ENCODE measurements at places on chromosomes 4 and X.

DNA sequence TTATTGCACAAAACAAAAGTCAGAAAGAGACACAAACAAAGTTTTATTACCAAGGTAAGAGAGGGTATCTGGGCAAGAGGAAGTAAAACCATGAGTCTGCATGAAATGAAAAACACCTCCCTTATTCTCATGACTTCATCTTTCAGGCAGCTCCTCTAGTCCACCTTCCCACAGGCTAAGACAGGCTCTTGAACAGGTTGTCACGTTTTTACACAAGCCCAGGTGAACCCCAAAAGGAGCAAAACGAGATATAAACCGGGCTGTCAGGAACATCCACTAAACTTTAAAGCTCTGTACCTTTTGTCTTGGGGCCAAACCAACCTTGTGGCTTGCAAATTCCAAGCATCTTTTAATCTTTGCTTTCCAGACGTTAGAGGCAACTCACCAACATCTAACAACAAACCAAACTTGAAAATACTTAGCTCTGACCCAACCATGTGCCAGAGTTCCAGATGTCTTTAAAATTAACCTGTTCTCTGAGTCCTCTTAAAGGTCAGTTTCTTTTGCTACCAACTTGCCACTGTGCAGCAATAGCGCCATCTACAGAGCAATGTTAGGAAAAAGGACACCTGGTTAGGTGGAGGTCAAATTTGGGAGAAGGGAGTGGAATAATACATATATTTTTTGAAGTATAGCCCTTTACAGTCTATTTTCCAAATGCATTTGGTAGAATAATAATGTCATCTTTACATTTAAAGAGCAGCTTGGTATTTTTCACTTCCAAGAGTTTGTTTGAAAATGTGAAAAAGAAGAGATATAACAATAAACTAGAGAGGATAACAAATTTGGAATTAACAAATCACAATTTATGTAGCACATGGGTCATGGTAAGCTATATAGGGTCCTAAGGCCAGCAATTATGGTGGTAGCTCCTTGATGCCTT, 73.1 kb downstream of the QRFPR start:
- DNase-seq: peak; percentile 1

DNA sequence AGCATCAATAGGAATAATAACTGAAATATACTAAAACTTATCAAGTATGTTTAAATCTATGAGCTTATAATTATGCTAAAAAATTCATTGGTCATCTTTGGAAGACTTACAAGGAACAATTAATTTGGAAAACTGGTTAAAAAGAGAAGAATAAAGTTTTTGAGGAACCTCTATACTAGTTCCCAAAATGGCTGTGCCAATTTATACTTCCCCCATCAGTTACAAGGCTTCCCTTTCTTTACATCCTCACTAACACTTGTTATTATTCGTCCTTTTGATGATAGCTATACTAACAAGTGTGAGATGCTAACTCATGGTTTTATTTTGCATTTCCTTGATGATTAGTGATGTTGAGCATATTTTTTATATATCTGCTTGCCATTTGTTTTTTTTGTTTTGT, 17.1 kb downstream of the OGT start:
- DNase-seq: no peak

GRCh38 chrX:148976571-148977400, 476.4 kb downstream of the AFF2 start:
- no peak for DNase-seq

- DNase-seq: no peak
Measured at GRCh38 chr4:183362916-183363542, 40.8 kb upstream of the CLDN24 start.

- DNase-seq: no peak
Measured at GRCh38 chrX:76433219-76433618, 5.7 kb downstream of the MAGEE1 start.

DNA sequence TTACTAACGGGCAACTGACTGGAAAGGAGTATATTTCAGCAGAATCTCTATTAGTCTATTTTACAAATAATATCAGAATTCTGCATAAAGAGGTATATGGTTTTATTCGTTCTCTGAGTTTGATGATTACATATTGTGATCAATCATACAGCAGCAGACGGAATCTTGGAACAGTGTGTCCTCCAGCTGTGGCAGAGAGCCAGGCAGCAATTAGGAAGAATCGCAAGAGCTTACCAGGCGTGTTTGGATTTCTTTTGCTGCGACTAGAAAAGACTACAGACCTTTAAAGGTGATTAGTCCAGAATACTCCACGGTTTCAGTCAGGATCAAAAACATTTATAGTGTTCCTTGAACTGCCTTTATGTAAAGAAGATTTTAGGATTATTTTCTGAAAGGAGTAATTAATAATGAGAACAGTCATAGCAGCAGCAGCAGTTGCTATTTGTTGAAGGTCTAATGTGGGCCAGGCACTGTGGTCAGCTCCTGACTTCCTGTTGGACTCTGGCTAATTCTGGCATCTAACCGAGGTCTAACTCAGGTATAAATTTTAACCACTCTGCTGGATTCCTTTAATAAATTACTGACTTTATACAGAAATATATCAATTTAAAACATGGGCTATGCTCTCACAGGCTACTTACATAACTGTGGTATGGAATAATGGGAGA, 225.3 kb upstream of the CXorf66 start:
- DNase-seq: peak; percentile 30

GRCh38 chrX:110281377-110281776, 36.5 kb downstream of the AMMECR1 start:
- DNase-seq: no peak

DNA sequence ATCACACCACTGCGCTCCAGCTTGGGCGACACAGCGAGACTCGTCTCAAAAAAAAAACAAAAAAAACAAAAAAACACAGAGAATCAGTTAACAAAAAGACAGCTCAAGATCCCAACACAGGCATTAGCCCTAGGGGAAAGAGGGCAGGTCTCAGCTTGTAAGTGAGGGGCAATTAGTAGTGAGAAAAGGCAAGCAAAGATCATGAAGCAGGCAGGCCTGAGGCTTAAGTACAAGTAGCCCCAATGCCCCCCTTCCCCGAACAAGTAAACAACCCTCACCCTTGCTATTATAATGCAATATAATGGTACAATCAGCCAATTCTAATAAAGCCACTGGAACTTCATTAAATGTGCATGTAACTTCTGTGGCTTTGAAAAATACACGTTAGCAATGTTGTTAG, 17.0 kb downstream of the ADGRA3 start:
- DNase-seq: no peak

- no peak for DNase-seq
Measured at GRCh38 chrX:63764946-63765345, 20.1 kb downstream of the ARHGEF9 start.

DNA sequence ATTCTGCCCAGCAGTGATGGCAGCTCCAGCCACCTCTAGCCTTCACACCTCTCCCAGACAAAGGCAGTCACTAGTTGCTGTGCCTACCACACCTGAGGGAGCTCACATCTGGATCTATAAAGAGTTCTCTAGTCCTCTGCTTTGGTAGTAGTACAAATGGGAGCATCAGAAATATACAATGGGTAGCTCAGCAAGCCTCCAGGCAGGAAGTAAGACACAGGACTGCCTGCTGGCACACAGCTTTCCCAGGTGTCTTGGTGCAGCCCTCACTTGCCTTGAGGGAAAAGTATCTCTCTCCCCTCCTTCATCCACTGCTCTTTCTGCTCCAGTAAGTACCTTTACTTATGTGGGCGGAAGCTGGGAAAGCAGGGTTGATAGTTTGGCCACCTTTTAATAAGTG, 212.9 kb upstream of the SLC7A11 start:
- no peak for DNase-seq

DNA sequence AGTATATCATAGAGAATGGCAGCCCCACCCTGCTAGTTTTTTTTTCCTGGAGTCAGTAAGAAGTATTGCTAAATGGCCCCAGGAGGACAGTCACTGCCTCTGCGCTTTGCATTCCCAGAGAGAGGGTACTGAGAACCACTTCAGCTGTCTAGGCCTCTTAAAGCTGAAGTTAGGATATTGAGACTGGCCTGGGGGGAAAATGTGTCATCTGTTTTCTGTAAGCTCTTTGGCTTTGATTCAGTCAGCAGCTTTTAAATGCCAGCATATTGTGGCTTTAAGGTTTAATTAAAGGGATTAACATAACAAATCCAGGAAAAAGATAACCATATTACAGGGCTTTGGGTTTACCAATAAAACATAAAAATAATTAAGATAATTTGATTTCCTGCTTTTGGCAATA, 852.0 kb downstream of the PCDH18 start:
- DNase-seq: no peak

GRCh38 chrX:140132937-140133336, 167.6 kb upstream of the CXorf66 start:
- DNase-seq: no peak

DNA sequence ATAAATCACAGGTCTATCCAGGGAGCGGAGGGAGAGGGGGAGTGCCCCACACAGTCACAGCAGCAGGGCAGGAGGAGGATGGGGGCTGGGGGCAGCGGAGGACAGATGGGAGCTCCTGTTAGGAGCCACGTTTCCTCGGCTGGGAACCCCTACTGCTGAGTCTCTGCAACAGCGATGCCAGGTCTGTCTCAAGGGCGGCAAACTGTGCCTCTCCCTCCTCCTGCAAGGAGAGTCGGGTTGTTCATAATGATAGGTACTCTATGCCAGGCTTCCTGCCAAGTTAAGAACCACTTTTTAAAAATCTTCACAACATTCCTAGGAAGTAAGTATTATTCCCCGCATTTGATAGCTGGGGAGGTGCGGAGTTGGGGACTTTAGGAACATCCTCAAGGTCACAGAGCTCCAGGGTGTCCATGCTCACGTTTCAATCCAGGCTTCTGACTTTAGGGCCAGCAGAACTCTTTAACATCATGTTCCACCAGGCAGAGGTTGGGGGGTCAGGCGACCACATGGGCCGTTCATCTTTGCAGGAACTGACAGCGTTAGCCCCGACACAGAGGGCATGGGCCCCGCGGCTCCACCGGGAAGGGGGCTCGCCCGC, 98.3 kb upstream of the MAML3 start:
- DNase-seq: no peak

- no peak for DNase-seq
Measured at GRCh38 chrX:51608126-51608525, 10.6 kb downstream of the CENPVL3 start.

DNA sequence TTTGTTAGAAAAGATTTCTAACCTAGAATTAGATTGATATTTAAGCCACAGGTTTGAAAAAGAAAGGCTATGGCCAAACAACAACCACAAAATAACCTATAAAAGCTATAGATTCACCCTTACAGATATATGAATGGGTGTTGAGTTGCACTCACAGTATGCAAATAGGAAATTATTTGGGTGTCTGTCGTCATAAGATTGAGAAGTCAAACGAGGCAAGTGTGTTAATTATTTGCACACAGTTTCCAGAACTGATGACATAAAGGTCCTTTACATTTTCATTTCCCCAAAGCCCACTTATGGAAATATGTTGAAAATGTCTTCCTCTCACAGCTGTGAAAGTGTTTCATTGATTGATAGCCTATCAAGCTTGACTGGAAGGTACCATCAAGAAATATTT, 101.2 kb upstream of the CXCL13 start:
- DNase-seq: no peak

- no peak for DNase-seq
Measured at GRCh38 chr4:177194906-177195305, 114.8 kb upstream of the NEIL3 start.

DNA sequence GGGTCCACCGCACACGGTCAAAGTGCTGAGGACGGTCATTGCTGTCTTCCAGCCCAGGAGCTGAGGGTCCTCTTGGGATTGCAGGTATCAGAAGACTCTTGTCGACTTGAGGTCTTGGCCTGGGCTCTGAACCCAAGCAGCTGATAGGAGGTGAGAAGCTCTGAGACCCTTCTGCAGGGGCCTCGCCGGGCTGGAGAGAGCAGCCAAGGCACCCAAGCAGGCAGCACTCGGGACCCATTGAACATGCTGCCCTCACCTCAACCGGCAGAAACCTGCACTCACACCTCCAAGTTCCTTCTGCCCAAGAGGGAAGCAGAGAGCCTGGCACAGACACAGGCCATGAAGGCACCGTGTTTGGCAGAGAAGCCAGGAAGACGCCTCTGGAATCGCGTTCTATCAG, 34.1 kb downstream of the PDHA1 start:
- no peak for DNase-seq

DNA sequence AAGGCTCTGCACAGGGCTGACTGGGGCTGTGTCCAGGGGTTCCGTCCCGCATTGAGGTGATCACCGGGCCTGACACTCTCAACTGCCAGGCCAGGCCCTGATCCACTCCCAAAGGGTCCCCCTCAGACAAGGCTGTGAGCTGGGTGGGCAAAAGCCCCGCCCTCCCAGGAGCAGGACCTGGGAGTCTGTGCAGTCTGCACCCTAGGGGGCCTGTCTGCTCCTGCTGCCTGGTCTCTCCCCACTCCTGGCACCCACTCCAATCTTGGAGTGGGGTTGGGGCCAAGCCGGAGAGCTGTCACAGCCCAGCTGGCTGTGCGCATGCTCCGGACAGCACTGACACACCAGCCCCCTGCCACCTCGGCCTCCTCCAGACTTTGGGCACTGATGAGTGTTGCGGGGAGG, 9.4 kb upstream of the SPP1 start:
- DNase-seq: no peak

DNA sequence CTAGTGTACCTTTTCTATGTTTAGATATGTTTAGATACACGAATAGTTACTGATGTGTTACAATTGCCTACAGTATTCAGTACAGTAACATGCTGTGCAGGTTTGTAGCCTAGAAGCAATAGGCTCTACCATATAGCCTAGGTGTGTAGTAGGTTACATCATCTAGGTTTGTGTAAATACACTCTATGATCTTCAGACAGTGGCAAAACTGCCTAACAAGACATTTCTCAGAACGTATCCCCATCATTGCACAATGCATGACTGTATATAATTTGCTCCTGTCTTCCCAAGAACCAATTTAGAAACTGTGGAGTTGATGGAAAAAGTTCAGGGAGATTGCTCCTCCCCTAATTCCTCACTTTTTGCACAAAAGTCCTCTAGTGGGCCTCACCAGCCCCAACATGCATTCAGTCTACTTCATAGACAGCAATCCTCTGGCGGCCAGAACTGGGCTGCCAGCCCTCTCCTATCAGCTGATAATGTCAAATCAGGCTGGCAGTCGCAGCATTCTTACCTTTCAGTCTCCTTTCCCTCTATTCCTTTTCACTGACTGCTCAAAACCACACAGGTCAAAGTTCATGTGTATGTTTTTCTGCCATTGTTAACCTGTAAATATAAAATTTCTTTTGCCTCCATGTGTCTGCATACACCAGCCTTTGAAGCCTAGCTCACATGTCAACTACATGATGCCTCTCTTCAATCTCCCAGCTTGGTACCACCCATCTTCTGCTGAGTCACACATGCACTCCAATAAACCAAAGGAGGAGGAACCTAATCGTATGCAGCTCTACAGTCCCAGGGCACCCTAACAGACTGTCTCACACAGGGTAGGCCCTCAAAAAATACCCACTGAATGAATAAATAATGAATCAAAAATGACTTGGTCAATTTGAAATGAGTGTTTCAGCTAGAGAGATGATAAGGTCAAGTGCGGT, 32.0 kb downstream of the BCLAF3 start:
- DNase-seq: no peak

- no peak for DNase-seq
Measured at GRCh38 chr4:124631760-124632159, 80.8 kb downstream of the ANKRD50 start.

- DNase-seq: no peak
Measured at GRCh38 chr4:160233141-160233540, 1130.3 kb downstream of the RAPGEF2 start.

- DNase-seq: no peak
Measured at GRCh38 chrX:78527818-78528217, 131.3 kb downstream of the RTL3 start.

- no peak for DNase-seq
Measured at GRCh38 chr4:78560296-78560963, 8.9 kb downstream of the ANXA3 start.

GRCh38 chr4:148333265-148333664, 108.9 kb downstream of the NR3C2 start:
- DNase-seq: no peak

GRCh38 chr4:98203332-98204235, 57.6 kb upstream of the RAP1GDS1 start:
- DNase-seq: no peak
